ENCODE measurements at places on chromosomes 5 and 9.

DNA sequence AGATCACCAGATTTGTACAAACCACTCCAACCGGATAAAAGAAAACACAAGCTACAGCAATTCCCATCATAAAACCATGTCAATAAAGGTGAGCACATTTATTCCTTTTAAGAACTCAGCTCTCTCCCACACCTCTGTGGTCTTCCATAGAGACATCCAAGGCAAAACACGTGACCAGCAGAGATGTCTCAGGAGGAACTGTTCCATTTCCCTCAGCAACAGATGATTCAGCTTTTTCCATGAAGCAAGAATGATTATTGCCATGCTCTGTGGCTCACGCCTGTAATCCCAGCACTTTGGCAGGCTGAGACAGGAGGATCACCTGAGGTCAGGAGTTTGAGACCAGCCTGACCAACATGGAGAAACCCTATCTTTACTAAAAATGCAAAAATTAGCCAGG is 15.8 kb downstream of the GZMK start:
- no peak for DNase-seq

DNA sequence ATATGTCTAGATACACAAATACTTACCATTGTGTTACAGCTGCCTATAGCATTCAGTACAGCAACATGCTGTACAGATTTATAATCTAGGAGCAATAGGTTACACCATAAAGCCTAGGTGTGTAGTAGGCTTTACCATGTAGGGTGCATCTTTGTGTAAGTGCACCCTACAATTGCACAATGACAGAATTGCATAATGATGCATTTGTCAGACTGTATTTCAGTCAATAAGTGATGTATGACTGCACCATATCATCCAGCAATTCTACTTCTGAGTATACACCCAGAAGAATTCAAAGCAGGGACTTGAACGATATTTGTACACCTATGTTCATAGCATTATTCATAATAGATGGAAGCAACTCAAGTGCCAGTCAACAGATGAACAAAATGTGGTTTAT is 100.4 kb upstream of the SLC44A1 start:
- no peak for DNase-seq

DNA sequence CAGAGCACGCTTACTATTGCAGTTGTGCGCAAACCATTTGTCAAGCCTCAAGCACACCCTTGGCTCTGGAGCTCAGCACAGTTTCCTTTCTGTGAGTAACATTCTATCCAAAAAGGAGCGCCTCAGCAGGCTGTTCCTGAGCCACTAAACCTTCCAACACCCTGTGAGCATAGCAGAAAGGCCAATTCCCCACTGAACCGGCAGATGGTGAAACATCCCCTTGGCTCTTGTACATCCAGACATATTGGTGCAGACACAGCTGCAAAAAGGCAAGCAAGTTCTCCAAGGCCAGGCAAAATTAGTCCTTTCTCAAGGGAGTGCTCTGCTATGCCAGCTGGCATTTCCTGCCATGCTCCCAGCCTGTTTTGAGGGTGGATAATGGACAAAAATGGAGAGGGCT is 44.1 kb upstream of the CEMIP2 start:
- DNase-seq: no peak

DNA sequence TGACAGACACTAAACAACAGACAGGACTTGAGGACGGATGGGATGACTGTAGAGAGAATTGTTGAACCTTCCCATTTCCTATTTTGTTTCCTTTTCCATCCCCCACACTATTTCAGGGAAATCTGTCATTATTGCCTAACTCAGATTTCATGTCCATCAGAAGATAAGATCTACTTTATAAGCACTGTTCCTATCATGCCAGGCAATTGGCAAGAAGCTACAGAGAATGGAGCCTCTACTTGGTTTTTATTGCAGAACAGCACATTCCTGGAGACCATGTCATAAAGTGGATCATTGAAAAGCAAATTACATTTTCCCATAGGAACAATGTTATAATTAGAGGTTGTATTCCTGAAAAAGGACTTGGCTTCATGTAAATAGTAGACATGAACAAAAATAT is 173.7 kb upstream of the KIF2A start:
- no peak for DNase-seq

DNA sequence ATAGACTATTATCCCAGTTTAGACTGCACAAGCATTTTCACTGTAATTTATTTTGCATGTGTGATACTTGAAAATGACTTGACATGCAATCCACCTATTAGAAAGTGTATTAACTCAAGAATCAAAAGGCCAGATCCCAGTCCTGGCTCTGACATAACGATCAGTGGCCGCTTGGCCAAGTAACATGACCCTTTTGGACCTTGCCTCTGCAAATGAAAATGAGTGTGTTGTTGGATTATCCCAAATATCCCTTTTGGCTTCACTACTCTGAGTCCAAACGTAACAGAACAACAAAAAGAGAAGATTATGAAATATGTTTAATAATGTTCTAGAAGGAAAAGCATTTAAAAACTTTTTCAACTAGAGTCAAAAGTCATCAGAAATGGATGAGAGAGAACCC is 19.0 kb downstream of the DMGDH start:
- DNase-seq: no peak

DNA sequence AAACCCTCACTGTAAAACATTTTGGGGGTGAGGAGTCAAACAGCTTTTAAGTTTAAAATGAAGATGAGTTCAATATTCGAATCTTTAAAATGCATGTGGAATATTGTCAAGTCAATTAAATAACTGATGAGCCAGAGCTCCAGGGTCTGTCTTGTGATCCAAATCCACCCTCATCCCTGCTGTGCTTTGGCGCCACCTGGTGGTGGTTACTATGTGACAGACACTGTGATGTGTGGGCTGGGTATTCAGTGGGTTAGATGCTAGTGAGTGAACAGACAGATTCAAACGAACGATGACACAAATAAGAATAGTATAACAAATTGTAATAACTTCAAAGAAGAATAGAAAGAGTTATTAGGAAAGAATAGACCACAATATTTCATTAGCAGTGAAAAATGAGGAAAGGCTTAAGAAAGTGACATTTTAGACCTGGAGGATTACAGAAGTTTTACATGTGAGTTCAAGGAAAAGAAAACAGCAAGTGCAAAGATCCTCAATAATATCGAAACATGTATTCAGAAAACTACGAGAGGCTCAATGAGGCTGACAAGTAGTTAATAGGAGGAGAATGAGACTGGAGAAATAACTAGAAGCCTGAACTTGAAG is 51.4 kb upstream of the CHSY3 start:
- DNase-seq: peak; percentile 4

DNA sequence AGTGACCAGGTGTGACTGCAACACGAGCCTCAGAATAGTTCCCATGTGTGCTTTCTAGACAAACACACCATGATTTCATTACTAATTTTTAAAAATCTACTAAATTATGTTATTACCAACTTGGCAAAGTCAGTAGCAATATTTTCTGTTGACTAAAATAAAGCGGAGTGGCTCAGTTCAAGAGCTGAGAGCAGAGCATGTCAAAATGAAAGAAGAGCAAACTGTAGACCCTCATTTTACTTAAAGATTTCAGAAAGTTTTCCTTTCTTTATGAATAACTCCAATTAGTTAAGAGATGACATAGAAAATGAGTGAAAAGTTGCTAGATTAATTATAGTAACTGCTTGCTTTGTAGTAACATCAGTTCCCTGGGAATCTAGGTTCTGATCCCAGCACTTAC is 17.9 kb downstream of the OXCT1 start:
- no peak for DNase-seq

DNA sequence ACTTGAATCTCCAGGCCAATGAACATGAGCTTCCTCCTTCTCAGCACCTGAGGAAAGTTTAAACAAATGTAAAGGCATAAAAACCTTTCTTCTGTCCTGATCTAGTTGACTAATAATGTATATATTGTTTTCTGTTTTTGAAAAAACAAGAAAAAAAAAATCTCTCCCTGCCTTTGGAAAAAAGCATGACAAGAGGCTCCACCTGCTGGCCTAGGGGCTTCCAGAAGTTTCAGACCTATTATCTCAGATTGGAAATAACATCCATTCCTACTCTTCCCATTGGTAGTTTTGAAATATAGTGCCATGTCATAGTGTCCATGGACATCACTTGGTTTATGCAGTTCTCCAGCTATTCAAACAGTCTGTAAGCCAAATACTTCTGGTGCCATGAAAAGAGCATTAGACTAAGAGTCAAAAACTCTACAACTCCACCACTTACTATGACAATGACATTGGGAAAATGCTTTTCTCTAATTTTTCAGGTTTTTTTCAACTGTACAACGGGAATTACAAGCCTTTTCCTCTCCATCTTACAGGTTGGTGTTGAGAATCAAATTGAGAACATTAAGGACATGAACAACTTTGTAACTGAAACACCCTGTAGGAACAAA is 409.6 kb upstream of the MPDZ start:
- no peak for DNase-seq

- no peak for DNase-seq
These were observed 48.1 kb downstream of the TEK start for GRCh38 chr9:27157097-27157496.

DNA sequence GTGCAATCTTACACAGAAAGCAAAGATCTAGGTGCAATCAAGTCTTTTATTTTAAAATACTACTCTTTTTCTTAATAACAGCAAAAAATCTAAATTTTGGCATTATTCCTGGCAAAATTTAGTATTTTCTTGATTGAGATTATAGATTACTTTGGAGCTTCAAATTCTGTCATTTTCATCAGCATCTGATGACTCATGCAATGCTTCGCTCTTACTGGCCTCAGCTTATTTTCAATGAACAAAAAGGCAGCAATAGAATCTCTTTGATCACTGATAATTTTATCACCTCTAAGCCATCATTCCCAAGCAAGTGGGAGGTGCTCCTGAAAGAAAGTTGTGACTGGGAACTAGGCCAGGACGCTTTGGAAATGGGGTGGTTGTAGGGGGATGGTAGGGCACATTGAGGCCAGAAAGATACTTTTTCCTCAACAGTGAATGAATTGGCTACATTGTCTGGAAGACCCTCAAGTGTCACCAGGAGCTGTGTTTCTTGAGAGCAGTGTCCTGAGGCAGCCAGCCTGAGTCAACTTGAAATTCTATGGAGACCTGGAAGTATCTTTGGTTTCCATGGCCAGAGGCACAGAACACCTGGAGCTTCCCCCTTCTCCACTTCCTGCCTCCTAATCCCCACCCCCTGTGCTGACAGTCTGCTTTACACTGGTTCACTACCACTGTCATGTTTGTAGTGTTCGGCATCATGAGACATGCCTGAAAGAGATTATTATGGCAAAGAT is 46.9 kb upstream of the APC start:
- DNase-seq: no peak

DNA sequence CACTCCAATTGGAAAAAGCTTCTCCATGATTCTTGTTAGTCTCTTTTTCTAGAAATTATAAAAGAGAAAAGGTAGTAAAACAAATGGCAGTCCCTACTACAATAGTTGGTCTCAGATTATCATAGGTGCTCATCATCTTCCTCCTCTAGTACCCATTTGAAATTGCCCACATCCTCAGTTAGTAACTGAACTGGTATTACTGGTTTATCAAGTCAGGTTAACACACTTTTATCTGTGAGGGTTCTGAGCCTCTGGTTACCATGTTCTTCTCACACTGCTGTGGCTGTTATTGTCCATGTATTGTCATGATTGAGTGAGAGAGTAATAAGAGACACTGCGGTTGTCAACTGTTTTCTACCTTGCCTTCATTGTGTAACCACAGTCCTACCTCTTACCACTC is 901.7 kb downstream of the TLE1 start:
- no peak for DNase-seq

- no peak for DNase-seq
These were observed 76.4 kb downstream of the NDFIP1 start for GRCh38 chr5:142184988-142185387.
